ENCODE measurements at places on chromosomes 13 and 19.

GRCh38 chr13:72798817-72799216, 16.9 kb downstream of the PIBF1 start:
- DNase-seq: no peak

DNA sequence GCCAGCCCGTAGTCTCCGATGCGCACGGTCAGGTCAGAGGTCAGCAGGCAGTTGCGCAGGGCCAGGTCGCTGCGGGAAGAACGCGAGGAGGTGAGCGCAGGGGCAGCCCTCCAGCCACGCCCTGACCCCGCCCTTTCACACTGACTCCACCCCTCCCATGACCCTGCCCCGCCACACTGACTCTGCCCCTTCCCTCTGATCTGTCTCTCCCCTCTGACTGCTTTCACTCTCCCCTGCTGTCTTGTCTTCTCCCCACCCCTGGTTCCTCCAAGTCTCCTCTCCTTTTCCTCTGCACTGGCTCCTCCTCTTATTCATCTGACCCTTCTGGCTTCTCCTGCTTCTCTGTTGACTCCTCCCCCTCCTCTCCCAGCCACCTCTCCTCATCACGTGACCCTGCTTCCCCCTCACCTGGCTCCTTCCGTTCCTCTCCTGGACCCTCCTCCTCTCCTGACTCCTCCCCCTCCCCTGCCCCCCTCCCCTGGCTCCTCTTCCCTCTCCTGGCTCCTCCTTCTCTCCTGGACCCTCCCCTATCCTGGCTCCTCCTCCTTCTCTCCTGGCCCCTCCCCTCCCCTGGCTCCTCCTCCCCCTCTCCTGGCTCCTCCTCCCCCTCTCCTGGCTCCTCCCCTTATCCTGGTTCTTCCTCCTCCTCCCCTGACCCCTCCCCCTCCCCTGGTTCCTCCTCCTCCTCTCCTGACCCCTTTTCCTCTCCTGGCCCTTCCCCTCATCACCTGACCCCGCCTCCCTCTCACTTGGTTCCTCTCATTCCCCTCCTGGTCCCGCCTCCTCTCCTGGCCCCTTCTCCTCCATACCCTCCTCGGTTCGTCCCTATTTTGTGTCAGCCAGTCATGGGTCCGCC, 9.9 kb downstream of the LMTK3 start:
- DNase-seq: peak; percentile 98

DNA sequence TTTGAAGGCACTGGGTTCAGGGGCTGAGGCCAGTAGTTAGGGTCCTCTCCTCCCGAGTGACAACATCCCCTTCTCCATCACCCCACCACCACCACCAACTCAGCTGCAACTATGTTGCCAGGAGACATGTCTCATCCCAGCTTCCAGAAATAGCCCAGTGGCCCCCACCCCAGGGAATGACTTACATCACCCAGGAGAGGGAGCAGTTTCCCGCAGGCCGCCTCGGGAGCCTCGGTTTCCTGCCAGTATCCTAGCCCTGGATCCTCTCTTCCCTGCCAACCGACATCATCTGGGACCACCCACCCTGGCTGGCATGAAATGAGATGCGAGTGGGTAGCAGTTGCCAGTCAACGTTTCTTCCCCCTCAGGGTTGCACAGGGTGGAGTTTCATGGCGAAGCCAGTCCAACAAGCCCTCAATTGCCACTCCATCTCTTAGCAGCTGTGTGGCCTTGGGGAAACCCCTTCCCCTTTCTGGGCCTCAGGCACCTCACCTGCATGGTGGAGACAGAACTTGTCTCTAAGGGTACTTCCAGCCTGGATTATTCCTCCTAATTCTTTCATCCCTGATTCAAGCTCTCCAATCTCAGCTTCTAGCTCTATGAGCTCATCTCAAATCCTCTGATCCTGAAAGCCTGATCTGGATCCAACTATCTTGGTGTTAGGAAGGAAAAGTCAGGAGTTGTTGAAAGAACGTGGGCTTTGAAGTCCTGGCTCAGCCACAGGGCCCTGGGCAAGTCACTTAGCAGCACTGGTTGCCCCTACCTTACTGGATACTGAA, 3.9 kb upstream of the GSK3A start:
- no peak for DNase-seq

DNA sequence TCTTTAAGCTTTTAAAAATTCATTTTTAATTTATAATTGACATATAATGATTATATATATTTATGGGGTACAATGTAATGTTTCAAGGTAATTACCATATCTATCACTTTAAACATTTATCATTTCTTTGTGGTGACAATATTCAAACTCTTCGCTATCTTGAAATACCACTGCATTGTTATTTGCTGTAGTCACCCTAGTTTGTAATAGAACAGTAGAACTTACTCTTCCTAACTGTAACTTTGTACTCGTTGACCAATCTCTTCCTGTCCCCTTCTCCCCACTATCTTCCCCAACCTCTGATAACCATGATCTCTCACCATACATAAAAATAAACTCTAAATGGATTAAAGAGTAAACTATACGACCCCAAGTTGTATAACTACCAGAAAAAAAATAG, 20.4 kb downstream of the COG6 start:
- no peak for DNase-seq

GRCh38 chr13:98678741-98679140, 73.7 kb downstream of the SLC15A1 start:
- DNase-seq: no peak

GRCh38 chr13:38013676-38014075, 144.1 kb upstream of the TRPC4 start:
- DNase-seq: no peak

GRCh38 chr13:109862627-109863026, 76.2 kb upstream of the IRS2 start:
- no peak for DNase-seq

- DNase-seq: no peak
Observed at GRCh38 chr19:56869886-56870285, 29.4 kb upstream of the PEG3 start.

DNA sequence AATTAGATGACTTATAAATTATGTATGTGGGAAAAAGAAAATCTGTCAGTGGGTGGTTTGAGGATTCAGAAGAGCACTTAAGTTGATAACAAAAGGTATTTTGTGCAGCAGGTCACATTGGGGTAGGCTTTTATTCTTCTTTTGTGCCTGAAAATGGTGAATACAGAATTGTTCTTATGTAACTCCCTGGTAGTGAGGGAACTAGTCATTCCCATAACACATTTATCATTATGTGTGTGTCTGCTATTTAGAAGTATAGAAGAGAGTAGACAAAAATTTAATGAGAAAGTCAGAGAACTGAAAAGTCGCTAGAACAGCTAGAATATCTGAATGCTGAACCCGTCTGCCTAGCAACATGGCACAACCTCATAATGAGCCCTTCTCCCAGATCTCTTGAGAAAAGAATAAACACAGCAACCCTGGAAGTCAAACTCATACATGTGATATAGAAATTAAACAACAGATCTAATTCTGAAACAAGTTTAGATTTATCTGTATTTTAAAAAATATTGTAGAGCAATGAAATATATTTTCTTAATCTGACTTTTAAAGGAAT, 111.8 kb upstream of the EDNRB start:
- DNase-seq: no peak

- DNase-seq: no peak
Observed at GRCh38 chr19:58374200-58374599, 6.6 kb downstream of the ZNF837 start.

- DNase-seq: no peak
Observed at GRCh38 chr13:23992781-23993679, 95.7 kb upstream of the C1QTNF9B start.

DNA sequence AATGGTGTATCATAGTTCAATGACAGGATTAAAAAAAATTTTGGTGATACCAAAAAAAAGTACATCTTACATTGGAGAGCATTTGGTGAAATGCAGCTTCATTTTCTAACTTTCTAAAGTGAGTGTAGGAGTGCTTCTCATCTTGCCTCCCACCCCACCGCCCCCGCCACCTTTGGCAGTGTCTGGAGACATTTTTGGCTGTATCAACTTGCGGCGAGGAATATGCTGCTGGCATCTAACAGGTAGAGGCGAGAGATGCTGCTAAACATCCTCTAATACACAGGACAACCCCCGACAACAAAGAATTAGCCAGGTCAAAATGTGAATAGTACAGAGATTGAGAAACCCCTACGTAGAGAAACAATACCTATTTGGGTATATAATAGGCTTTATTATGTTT, 1.7 kb downstream of the DLEU7 start:
- DNase-seq: no peak

GRCh38 chr13:44974056-44974793, 15.0 kb downstream of the NUFIP1 start:
- DNase-seq: no peak

- no peak for DNase-seq
Observed at GRCh38 chr13:44605721-44606120, 29.6 kb upstream of the TSC22D1 start.

GRCh38 chr13:74696148-74696922, 562.1 kb upstream of the KLF12 start:
- no peak for DNase-seq

- DNase-seq: no peak
Observed at GRCh38 chr19:1854542-1855039, 6.3 kb upstream of the REXO1 start.

- no peak for DNase-seq
Observed at GRCh38 chr13:109074853-109075252, 445.4 kb downstream of the MYO16 start.

DNA sequence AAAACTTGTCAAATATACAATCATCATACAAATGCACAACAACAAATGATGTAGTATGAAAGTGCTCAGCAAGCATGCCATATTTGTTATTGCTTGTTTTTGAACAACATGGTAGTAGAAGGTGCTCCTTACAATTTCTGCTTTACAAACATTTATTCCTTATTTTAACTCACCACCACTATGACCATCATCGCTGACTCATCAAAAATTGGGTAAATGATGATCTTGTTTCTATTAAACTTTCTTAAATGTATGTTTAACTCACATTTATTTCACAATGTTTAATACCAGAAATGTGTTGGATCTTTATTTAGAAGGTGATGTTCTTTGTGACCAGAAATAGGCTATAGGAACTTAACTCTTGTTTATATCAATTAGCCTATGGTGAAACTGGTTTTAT, 45.5 kb downstream of the KCNRG start:
- no peak for DNase-seq

GRCh38 chr19:7120499-7120898, 51.0 kb downstream of the ZNF557 start:
- DNase-seq: no peak

DNA sequence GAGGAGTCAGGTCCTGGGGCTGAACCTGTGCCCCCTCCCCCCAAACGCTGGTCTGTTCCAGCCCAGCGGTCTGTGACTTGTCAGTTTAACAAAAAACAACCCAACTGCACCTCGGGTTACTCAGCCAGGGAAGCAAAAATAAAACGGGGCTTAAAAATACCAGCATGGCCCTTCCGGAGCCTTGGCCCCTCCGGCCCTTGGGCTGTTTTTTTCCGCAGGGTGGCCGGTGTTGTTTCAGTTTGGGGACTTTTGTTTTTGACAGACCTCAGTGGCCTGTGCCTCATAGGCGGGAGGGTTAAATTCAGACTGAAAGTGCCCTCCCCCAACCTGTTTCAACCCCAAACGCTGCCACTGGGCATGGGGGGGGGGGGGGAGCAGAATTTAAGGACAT, 4.0 kb downstream of the TCF3 start:
- no peak for DNase-seq

GRCh38 chr13:108155185-108156106, 59.9 kb downstream of the LIG4 start:
- peak; percentile 5 for DNase-seq

- DNase-seq: peak; percentile 84
Observed at GRCh38 chr19:48330012-48330681, 4.8 kb downstream of the EMP3 start.

DNA sequence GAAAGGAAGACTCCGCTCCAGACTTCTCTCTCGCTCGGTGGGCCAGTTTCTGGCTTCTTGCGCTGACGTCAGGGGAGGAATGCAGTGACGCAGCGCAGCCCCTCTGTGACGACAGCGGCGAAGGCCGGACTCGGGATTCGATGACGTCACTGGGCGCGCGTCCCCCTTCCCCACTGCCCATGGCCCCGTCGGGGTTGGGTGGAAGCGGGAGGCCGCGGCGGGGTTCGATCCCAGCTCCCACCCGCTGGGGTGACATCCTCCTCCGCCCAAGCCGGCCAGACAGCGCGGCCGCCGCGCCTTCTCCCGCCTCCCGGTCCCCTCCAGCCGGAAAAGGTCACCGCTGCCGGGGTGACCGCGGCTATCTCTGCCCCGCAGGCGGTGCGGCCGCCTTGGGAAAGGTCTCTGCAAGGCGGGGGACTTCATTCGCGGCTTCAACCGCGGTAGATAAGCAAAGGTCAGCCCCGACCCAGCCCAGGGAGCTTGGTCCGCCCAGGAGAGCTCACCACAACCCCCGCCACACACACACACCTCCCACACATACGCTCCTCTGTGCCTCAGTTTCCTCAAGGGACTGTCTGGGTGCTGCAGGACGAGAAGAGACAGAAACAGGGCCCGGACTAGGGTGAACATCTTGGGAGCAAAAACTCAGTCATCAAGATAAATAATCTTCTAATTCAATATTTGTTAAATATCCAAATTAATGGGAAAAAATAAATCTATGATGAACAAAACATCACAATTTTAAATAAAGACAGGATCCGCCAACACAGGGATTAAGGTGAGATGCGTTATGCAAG, 844 bp upstream of the RFX1 start:
- no peak for DNase-seq

DNA sequence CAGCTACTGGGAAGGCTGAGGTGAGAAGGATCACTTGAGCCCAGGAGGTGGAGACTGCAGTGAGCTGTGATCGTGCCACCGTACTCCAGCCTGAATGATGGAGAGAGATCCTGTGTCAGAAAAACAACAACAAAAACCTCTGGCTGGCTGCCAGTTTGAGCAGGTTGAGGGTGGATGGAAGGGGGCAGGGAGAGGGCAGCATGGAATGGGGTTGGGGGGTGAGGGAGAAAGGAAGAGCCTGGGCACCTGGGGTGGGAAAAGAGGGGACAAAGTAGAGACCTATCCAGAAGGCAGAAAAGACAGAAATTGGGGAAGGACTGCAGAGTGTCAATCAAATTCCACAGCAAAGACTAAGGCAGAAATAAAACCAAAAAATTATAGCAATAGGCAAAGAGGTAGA, 4.7 kb downstream of the SLC1A5 start:
- peak; percentile 60 for DNase-seq

- DNase-seq: no peak
Observed at GRCh38 chr13:30679483-30680330, 55.6 kb upstream of the ALOX5AP start.

DNA sequence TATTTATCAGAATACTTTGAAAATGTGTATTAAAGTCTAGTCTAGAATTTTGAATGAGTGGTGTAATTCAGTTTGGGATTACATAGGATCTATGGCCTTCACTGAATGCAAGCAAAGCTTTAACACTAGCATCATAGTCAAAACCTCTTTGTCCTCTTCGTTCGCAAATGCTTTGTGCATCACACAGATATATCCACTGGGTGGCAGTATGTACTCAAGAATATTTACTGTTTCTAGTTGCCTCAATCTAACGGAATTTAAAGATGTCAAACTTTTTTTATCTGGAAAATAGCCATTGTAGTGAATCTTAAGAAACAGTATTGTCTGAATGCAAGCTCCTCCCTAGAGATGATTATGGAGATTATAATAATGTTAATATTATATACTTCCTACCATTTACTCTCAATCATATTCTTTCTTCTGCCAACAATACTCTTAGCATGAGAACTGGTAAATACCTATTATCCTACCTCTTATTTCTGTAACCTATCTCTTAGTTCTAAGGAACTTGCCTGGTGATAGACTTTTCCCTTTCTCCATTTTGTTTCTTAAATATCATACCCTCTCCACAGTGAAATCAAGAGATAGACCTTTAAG, 25.8 kb downstream of the LACC1 start:
- peak; percentile 14 for DNase-seq

- no peak for DNase-seq
Observed at GRCh38 chr13:43200307-43200706, 176.9 kb downstream of the DNAJC15 start.

GRCh38 chr19:3100331-3100730, 6.2 kb downstream of the GNA11 start:
- no peak for DNase-seq

Data from NCI-H2029 treated with DMSO at 0.1 percent for 48 hours (cell line).